A673 (cell line): ENCODE measurements at places on chromosomes 16 and 17. TPM values are rescaled to one million over a fixed set of nuclear protein-coding genes. Genes with fewer than 3 reads are reported as not detected.

Gene SCIMP
- total RNA-seq: not detected in 2 replicates

Gene SLC6A2
- total RNA-seq: not detected in 2 replicates

Gene HBA2
- 1.9 and 6.1 TPM in 2 replicates for total RNA-seq

DNA sequence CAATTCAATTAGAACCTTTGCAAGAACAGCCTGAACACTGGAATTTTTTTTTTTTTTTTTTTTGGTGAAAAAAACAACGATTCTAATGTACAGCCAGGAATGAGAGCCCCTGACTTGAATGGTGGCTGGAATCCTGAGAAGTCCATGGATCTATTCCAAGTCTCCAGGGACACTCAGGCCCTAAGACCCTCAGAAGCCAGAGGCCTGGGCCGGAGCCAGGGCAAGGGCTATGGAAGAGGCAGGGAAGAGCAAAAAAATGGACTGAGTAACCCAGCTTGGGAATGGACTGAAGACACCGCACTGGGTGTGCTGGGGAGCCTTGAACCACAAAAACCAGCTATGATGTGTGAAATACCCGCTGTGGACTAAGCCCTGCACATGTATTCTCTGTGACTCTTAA lies 60.3 kb upstream of the LHX1 start:
- DNase-seq: no peak

GRCh38 chr17:80804466-80804865 lies 187.2 kb upstream of the CHMP6 start:
- DNase-seq: no peak

DNA sequence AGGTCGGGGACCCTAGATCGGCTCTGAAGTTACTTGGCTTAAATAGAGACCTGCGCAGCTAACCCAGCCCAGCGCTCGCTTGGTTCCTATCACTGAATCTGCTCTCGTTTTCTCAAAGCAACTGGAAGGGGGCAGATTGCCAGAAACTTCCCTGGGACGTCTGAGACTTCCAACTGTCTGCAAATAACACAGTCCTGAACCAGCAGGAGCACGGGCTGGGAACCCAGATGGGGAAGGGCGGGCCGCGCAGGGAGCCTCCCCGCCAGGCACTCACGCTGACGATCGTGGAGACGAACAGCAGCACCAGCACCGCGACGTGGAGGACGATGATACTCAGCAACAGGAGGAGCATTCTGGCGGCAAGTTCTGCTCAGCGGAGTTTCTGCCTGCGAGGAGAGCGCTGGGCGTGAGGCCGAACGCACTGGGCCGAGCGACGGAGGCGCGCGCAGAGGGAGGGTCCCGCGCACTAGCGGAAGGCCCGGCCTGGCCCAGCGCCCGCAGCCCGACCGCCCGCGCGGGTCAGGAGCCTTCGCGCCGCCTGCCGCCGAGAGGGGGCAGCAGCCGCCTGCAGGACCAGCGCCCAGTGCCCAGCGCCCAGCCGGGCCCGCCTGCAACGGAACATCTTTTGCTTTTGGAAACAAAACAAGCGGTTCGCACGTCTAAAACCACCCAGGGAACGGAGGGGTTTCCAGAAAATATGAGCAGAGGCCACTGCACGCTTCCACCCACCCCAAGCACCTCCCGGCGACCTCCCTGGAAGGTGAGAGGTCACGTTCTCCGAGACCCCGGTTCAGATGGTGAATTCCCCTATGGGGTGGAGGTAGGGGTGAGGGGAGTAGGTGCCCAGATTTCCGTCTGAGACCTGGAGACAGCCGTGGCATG lies 4.5 kb downstream of the PMP22 start:
- DNase-seq: peak; percentile 69

- DNase-seq: peak; percentile 60
Measured at GRCh38 chr16:15507301-15507958, 73.0 kb downstream of the BMERB1 start.

- DNase-seq: peak; percentile 73
Measured at GRCh38 chr17:57927048-57927723, 28.0 kb downstream of the CUEDC1 start.

DNA sequence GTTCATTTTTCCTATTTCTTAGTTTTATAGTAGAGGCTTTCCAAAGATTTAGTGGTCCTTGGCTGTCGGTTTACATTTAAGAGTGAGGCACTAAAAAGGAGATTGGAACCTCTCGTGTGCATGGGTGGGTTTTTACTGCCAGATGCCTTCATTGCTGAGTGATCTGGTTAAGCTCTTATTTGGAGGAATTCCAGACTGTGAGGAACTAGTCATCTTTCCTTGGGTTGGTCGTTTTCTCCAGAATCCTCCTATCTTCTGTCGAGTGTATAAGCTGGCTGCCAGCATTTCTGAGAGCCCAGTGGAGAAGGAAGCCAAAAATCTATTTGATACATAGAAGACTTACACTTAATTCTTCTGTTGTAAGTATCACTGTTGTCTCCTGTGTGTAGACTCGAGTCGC lies 22.6 kb downstream of the IST1 start:
- no peak for DNase-seq

- peak; percentile 59 for DNase-seq
Measured at GRCh38 chr17:16419074-16419928, 3.9 kb downstream of the TRPV2 start.

DNA sequence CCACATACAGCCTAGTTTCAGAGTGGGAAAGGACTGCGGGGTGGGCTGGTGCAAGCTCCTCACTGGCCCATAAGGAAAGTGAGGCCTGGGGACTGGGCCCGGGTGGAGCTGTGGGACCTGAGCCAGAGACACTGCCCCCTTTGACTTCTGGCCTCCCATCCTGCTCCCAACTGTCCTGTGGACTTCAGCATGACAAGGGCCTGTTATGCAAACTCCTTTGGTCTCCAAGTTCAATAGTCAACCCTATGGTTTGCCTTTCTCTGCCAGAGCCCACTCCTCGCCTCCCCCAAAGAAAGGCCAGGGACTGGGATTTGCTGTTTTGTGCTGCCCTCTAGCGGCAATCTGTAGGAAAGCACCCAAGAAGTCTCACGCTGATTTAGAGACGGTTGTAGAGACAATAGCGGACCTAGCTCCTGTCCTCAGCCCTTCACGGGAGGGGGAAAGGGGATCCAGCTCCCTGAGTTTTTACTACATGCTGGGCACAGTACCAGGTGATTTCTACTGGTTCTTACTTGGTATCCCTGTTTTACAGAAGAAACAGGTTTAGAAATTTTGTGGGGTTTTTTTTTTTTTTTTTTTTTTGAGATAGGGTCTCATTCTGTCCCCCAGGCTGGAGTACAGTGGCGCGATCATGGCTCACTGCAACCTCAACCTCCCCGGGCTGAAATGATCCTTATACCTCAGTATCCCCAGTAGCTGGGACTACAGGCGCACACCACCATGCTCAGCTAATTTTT lies 1.2 kb upstream of the TLCD3B start:
- peak; percentile 85 for DNase-seq

DNA sequence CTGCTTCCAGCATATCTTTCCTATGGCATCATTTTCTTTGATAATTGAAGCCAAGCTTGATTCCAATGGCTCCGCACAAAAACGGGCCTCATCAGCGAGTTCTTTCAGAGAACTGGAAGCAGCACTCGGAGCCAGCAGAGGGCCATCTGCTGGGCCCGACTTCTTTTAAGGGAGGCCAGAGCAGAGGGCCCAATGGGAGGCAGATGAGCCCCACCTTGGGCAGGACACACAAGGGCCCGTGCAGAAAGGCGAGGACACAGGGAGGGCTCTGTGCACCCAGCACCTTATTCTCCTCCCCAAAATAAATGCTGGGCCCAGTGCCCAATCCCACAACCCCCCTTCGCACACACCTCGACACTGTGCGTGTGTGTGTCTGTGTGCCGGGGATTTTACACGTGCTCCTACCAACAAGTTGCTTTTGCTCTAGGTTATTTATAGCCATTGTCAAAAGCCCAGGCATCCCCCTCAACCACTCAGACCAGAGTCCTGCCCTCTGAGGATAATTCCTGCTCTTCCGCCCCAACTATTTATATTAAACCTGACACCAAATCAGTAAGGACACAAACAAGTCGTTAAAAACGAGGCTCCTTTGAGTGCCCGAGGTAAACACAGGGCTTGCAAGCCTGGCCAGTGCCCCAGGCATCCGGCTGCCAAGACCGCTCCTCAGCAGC lies 6.8 kb downstream of the AXIN2 start:
- no peak for DNase-seq

- DNase-seq: no peak
Measured at GRCh38 chr16:85812031-85812807, 12.7 kb downstream of the COX4I1 start.

- DNase-seq: no peak
Measured at GRCh38 chr16:10907757-10908045, 30.7 kb downstream of the CIITA start.

DNA sequence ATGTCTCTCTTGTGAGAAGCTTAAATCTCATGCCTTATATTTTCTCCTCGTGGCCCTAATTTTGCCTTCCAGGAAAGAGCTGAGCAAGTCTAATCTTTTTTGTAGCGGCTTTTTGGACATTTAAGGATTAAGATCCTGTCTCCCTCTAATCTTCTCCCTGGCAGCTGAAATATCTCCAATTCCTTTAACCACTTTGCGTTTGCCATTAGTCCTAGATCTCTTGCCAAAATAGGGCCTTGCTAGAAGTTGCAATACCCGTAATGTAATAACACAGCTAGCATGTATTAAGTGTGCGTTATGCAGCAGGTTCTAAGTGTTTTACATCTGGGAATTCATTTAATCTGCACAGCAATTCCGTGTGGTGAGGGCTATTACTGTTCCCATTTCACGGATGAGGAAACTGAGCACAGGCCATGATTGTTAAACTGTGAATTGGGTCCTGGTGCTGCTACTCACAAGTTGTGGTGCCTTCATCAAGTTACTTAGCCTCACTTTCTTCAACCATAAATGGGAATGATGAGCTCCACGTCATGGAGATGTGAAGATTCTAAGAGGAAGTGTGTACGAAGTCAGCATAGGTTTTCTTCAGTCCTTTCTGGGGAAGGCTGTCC lies 198.9 kb upstream of the ASIC2 start:
- DNase-seq: no peak

DNA sequence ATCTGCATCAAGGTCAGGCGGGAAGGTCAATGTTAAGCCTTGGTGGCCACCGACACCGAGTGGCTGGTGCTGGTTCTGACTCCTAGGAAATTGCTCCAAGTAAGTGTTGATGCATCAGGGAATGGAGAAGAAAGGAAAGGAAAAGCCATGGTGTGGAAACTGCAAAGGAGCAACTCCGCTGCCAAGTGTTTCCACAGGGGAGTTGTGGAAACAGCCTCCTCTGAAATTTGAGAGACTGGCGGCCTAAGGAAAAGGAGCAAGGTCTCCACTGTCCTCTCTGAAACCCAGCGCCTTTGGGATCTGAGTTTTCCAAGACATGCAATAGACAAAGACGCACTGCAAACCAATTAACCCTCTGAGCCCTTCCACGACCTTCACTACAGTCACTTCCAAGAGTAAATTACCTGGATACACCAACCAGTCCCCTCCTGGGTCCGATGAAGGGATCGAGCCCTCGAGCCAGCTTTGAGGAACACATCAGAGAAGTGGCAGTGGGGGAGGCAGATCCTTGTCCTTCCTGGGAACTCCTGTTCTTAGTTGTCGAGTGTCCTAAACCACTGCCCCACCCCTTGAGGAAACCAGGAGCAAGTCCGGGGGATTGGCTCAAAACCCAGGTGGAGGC lies 51.1 kb downstream of the SRL start:
- DNase-seq: no peak
